Brain pericyte (primary cell): ENCODE measurements at places on chromosomes 1 and 21.

GRCh38 chr1:214933375-214933774, 149.2 kb upstream of the KCNK2 start:
- no peak for DNase-seq

- DNase-seq, result no peak
These were observed 65.7 kb upstream of the FCGR2A start for GRCh38 chr1:161439280-161440232.

GRCh38 chr1:161070761-161071160, 1.1 kb upstream of the ARHGAP30 start:
- no peak for DNase-seq

DNA sequence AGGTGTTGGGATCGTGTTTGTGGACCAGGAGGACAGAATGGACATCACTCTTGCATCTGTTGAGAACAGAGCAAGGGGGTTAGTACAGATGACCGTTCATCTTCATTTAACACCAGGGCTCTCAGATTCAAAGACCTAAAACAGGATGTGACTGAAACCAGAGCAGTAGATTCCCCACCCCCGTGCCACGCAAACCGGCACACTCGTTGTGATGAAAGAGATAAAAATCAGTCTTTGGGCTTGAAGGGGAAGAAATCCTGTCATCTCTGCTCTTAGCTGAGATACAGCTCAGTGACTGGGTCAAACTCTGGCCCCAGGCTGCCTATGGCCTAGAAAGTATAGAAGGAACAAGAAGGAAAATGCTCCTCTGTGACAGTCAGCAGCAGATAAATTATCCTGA, 146.2 kb upstream of the KRTAP19-8 start:
- no peak for DNase-seq

DNA sequence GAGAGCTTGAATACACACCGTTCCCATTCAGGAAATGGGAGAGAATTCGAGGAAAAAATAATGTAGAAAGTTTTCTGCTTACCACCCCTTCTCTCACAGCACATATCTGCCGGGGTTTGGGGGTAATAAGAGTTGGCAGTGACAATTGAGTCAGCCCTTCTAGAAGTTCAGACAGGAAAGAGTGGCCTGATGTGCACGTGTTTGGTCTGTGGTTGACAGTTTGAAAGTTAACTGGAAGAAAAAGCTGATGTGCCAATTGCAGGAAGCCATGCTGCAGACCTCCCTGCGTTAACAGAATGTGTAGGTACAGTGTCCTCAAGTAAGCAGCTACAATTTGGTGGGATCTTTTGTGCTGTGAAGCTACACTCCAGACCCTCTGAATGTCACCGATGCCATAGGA, 50.9 kb downstream of the DHX9 start:
- DNase-seq, result no peak

DNA sequence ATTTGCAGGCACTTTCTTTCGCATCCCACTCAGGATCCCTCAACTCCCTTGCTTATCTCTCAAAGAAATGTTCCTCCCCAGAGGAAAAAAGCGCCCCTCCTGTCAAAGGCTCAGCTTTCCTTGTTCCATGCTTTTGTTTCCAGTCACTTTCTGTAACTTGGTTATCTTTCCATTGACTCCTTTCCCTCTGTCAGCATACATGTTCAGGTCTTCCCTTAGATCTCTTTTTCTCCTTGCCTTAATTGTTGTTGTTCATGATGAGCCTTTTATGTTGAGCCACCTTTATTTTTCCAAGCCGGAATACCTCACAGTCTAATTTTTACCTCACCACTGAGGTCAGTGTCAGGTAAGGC, 46.5 kb upstream of the PODN start:
- no peak for DNase-seq

- no peak for DNase-seq
These were observed 254.8 kb downstream of the OLFM3 start for GRCh38 chr1:101741910-101742309.

- DNase-seq, result no peak
These were observed 42.5 kb downstream of the MRAP start for GRCh38 chr21:32340863-32341848.

GRCh38 chr1:213120386-213120785, 69.3 kb downstream of the RPS6KC1 start:
- DNase-seq, result no peak

GRCh38 chr21:32322676-32323075, 24.0 kb downstream of the MRAP start:
- no peak for DNase-seq

- no peak for DNase-seq
These were observed 1.0 kb upstream of the HP1BP3 start for GRCh38 chr1:20787840-20788795.

- no peak for DNase-seq
These were observed 24.8 kb downstream of the CSF1 start for GRCh38 chr1:109935451-109935900.

- DNase-seq, result no peak
These were observed 146.5 kb downstream of the PDE4B start for GRCh38 chr1:65939191-65939590.

GRCh38 chr21:39444421-39445180, 977 bp downstream of the LCA5L start:
- DNase-seq, result no peak

- DNase-seq, result no peak
These were observed 50.8 kb upstream of the CLIC4 start for GRCh38 chr1:24694380-24694843.

- no peak for DNase-seq
These were observed 3.2 kb upstream of the PADI4 start for GRCh38 chr1:17304826-17305175.

- DNase-seq, result no peak
These were observed 256.8 kb downstream of the MATN1 start for GRCh38 chr1:30466610-30467009.

DNA sequence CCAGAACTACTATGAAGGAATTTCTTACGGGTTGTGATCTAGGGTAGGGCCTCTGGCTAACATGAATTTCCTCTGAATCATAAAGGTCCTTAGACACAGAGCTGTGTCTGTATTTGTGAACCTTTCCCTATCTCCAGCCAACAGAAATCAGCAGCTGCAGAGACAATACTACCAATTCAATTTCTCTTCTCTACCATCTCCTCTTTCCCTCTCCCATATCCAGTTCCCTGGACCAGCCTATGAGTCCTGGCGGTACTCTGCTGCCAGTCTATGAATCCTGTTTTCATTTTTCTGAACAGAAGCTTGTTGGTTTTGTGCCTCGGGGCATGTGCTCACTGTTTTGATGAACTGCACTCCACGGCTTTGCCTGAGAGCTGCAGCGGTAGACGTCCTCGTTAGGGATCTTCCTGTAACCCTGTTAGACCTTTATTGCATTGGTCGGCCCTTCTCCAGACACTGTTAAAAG, 458.0 kb upstream of the VAMP3 start:
- no peak for DNase-seq

GRCh38 chr1:44801491-44802305, 1.5 kb downstream of the PLK3 start:
- no peak for DNase-seq

- no peak for DNase-seq
These were observed 671.9 kb downstream of the PTPRC start for GRCh38 chr1:199310708-199311107.

DNA sequence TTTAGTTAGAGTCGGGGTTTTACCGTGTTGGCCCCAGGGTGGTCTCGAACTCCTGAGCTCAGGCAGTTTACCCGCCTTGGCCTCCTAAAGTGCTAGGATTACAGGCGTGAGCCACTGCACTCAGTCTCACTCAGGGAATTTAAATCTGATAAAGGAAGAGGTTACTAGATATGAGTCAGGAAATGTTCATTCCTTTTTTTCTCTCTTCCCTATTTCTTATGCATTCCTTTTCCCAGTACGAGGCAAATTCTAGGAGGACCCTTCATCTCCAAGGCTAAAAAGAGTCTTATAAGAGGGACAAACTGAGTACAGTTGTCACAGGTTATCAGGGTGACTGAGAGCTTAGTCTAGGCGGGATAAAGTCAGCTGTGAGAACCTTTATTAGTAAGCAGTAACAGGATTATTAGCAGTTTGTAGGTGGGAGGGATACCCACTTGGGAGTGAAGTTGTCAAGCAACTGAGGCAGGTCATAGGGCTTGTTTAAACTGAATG, 9.1 kb downstream of the MACF1 start:
- DNase-seq, result no peak

- no peak for DNase-seq
These were observed 900.8 kb downstream of the TTLL7 start for GRCh38 chr1:83098131-83098530.

- no peak for DNase-seq
These were observed 22.1 kb downstream of the A3GALT2 start for GRCh38 chr1:33298623-33299277.

GRCh38 chr21:26814386-26814785, 30.8 kb downstream of the ADAMTS1 start:
- no peak for DNase-seq

DNA sequence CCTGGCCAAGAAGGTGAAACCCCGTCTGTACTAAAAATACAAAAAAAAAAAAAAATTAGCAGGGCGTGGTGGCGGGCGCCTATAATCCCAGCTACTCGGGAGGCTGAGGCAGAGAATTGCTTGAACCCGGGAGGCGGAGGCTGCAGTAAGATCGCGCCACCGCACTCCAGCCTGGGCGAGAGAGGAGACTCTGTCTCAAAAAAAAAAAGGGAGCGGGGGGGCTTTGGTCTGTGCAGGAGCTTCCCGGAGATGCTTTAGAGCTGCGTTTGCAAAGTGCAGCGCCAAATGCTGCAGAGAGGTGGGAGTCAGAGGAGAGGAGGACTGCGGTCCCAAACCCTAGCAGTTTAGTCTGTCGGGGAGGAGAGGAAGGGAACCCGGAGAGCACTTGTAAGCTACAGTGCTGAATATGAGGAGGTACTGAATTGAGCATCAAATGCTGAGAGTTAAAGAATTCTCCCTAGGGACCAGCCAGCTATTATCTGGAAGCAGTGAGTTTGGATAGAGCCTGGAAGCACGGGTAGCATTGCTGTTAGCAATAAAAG, 569 bp downstream of the FALEC start:
- no peak for DNase-seq

DNA sequence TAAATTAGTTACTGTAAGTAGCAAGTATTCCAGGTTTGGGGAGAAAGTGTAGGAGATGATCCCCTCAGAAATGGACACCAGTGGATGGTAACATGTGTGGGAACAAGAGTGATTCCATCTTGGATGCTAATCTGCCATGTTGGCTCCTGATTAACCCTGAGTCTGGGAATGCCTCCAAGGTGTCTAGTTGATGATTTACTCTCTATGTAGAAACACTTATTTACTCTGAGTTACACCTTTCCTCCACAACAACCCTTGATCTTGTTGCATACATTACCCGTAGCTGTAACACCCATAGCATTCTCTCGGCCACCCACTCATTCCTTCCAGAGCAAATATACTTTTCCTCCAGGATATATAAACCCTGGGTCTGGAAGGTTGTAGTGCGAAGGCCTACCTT, 315.9 kb upstream of the GREM2 start:
- DNase-seq, result no peak
